ENCODE measurements at places on chromosomes 5 and 9.

GRCh38 chr5:173247510-173247909 is 12.5 kb upstream of the NKX2-5 start:
- H3K36me3 ChIP-seq = no peaks in the 10 kb centered on the region
- H3K4me1 ChIP-seq = peaks cover 6% of the 10 kb centered on the region
- no peak overlapping the region for H3K27ac ChIP-seq

DNA sequence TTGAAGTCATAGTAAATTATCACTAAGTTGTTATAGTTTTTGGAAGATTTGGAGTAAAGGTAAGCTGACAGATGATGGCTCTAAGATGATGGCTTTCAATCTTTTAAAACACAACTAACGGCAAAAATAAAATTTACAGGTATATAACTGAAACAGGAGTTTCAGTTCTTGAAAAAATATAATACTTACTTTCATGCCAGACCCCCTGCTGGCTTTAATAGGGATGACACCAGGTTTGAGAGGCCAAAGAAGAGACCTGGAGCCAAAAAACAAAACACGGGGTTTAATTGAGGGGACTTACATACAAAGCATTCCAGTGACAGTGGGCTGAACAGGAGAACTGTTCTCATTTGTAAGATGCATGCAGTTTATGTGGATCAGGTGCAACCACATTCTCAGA is 301.7 kb upstream of the PCSK5 start:
- H3K27ac ChIP-seq = no peak overlapping the region
- H3K27me3 ChIP-seq = no peaks in the 10 kb centered on the region
- no peaks in the 10 kb centered on the region for H3K4me1 ChIP-seq
- no peak for DNase-seq
- H3K36me3 ChIP-seq = no peaks in the 10 kb centered on the region

GRCh38 chr5:37598733-37599132 is 219.6 kb downstream of the WDR70 start:
- H3K36me3 ChIP-seq = no peaks in the 10 kb centered on the region
- H3K4me1 ChIP-seq = no peaks in the 10 kb centered on the region
- no peak overlapping the region for H3K27ac ChIP-seq

GRCh38 chr5:180797256-180798192 is 5.1 kb downstream of the MGAT1 start:
- no peaks in the 10 kb centered on the region for H3K27me3 ChIP-seq
- H3K4me1 ChIP-seq = 0 out of 2 replicates have a peak, but pooled peaks cover 2% of the 10 kb centered on the region
- no peak overlapping the region for H3K27ac ChIP-seq
- DNase-seq = no peak
- no peaks in the 10 kb centered on the region for H3K36me3 ChIP-seq

DNA sequence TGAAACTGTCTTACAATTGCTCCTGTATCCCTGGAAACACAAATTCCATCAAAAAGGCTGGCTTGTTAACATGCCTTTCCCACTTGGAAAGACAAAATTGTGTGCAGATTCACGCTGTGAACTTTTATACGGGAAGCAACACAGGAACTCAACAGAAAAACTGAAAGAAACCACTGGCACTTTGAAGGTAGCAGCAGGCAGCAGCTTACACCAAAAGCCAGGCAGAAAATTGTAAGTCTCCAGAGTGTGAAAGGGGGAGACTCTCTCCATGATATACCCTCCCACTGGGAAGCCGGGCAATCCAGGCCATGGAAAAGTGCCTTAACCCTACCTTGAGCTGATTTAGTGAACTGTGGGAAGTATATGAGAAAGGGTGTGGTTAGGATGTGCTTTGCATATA is 943.7 kb downstream of the CDH18 start:
- no peak overlapping the region for H3K27ac ChIP-seq
- no peak overlapping the region for H3K4me3 ChIP-seq
- DNase-seq = no peak
- no peaks in the 10 kb centered on the region for H3K36me3 ChIP-seq
- no peaks in the 10 kb centered on the region for H3K27me3 ChIP-seq
- 0 out of 2 replicates have a peak, but pooled peaks cover 2% of the 10 kb centered on the region for H3K4me1 ChIP-seq

- H3K4me3 ChIP-seq = no peak overlapping the region
- H3K27me3 ChIP-seq = no peaks in the 10 kb centered on the region
- no peak for DNase-seq
- H3K36me3 ChIP-seq = no peaks in the 10 kb centered on the region
- H3K4me1 ChIP-seq = no peaks in the 10 kb centered on the region
These were observed 220.0 kb downstream of the MARCHF11 start for GRCh38 chr5:15959370-15960164.

- H3K4me1 ChIP-seq = no peaks in the 10 kb centered on the region
- H3K36me3 ChIP-seq = no peaks in the 10 kb centered on the region
- DNase-seq = no peak
- no peak overlapping the region for H3K27ac ChIP-seq
These were observed 167.9 kb upstream of the GLRA1 start for GRCh38 chr5:152092580-152092979.
